Activated T-helper 9 cell treated with anti-CD3 and anti-CD28 coated beads, Interleukin-2, amount 50 U/mL, for 16 hours (primary cell): ENCODE measurements at places on chromosomes 13 and 19.

DNA sequence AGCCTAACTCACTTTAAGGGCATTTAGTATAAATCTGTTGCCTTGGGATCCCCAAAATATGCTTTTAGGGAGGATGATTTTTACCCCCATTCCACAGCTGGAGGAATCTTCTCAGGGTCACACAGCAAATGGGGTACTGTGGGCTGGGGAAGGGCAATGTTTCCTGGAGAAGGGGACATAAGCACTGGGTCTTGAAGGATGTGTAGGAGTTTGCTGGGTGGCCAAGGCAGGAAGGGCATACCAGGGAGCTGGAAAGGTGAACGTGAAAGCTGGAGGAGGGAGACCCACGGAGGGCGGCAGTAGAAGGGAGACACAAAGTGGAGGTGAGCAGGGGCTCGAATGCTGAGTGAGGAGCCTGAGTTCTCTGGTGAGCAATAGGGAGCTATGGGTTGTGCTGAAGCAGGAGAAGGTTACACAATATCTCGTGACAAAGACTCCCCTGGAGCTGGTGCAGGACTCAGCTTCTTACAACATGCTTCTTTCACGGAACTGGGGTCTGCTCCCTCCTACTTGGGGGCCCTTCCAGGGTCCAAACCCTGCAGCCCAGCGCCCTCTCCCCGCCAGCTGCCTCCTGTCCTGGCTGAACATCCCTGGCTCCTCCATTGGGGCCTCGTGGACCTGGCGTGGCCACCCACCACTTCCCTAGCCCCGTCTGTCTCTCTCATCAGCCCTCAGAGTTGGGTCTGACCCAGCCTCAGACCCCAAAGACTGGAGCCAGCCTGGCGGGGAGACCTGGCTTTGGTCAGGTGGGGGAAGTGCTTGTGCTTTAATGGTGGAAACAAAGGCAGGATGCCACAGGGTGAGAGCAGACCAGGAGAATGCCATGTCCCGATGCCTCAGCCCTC, 11.1 kb downstream of the CILP2 start:
- DNase-seq: no peak

- DNase-seq: no peak
Observed at GRCh38 chr19:16897856-16898161, 9.0 kb downstream of the F2RL3 start.

GRCh38 chr13:23991119-23991518, 93.8 kb upstream of the C1QTNF9B start:
- no peak for DNase-seq

DNA sequence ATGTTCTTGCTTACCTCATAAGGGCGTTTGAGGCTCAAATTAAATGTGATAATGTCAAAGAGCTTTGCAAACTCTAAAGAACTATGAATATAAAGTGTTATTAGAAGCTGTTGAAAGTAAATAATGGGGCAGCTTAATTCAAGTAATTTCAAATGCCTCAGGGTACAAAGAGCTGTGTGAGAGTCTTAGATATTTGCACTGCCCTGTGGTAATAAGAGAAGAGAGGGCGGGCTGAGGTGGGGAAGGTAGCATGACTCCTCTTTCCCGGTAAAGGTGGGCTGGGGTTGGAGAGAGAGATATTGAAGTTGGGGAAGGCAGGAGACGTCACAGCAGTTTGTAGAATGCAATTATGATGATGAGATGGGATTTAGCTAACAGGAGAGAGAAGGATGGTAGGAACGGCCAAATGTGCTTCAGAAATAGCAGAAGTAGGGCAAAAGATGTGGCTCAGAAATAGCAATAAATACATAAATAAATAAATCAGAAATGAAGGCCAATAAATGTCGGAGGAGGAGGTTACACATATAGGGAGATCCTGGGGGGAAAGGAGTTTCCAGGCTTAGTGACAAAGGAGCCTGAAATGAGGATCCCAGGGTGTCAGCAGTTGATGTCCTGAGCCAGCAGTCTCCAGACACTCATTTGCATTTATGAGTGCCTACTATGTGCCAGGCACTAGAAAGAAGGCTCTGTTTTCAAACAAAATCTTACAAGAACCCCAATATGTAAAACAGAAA, 35.7 kb upstream of the RCBTB2 start:
- no peak for DNase-seq

DNA sequence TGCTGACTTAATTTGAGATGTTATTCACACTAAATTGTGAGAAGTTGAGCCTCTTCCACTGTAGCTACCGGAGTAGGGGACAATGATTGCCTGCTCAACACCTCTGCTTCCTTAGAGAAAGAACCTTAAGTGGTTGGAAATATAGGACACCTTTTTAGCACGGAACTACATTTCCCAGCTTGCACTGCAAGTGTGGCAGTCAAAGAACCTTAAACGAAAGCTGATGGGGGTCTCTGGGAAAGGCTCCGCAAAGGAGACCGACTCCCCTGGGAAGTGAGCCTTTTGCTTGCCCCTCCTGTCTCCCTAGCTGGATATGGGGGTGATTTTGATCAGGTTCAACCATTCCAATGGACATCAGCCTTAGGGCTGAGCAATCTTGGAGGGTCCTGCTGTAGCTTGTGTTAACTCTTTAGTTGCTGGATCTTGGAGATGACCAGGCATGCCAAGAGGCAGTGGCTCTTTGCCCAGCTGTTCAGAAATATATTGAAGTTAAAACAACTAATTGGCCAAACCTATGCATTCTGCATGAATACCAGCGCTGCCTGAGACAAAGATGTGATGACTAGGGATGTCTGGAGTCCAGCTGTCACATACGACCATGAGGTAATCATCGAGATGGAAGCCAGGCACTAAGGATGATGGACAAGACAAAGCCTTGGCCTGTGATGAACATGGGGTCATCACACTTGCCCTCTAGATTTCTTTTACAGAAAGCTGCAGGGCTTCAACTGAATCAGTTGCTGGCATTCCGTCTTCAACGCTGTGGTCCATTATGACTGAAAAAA, 286.5 kb downstream of the FOXO1 start:
- no peak for DNase-seq

DNA sequence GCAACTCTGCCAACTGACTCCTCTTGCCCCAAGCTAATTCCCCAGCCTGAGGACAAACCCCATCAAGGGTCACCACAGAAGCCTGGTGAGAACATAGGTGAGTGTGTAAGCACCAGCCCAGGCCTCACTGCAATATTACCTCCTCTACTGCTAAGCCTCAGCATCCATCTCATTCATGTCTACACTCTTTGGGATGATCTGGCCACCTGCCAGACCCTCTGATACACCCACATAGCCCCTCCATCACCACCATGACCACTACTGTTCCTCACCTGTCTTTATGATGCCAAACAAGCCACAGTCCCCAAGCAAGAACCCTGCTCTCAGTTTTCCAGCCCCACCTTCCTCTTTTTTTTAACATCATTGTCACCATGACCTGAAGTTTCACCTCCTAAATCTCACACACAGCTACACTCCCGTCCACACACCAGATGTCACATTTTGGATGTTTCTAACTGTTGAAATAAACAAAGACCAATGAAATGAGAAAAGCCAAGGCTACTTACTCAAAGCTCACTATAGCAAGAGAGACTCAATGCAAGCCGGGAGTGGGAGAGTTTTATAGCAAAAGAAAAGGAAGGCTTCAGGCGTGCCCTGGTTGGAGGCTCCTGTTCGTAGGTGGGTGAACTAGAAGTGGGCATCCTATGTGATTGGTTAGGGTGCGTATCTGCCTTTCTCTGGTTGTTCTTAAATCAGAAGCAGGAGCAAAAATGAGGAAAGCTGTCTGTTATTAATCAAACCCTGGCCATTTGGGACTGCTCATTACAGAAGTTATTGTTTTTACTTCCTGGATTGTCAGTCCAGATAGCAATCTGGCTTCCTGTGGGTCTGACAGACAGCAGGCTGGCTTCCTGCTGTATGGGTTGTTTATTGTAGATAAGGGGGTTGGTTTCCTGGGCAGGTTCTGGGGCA, 2.0 kb downstream of the ZNF792 start:
- no peak for DNase-seq

GRCh38 chr19:1867349-1867724, 4.0 kb upstream of the KLF16 start:
- no peak for DNase-seq

- no peak for DNase-seq
Observed at GRCh38 chr19:32471811-32472210, 66.2 kb downstream of the DPY19L3 start.

DNA sequence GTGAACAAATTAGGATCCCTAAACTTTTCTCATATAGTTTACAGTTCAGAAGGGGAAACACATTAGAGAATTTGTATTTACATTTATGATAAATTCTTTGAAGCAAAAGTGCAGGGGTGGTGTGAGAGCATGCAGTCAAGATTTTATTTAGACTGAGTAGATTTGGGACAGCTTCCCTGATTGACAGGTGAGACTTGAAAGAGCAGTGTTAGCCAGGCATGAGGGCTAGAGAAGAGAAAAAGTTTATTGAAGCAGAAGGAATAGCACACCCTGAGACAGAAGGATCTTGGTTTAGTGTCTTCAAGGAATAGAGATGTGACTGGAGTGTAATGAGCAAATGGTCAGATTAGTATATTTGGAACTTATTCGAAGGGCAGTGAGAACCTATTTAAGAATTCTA, 50.5 kb downstream of the PDS5B start:
- DNase-seq: no peak

DNA sequence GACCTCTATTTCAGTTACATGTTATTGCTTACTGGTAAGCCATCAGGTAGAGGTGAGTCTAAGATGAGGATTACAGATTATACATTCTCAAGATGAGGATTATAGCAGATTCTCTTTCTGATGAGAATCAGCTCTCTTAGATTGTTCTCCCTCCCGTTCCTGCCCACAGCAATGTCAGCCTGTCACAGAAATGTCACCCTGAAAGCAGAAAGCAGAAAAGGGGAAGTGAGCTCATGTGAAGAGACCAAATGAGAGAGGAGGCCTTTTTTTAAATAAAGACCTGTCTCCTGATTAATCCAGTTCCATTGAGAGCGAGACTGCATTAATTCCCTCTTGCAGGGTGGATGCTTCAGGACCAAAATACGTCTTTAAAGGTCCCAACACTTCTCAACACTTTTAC, 445.6 kb downstream of the KCTD12 start:
- no peak for DNase-seq

DNA sequence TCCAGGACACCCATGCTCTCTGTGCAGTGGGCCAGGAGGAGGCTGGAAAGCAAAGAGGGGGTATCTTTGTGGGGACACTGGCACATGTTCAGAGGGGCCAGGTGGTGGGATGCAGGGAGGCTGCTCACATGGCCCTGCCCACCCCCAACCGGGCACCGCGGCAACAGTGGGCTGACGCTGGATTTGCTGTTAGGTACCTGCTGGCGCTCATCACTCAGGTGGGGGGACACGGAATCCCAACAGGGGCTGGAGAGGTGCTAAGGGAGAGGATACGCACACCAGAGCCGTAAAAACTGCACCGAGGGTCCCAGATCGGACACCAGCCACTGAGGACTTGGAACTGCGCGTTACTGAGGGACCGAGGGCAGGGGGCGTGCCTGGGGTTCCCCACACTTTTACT, 19.2 kb downstream of the AKAP8L start:
- DNase-seq: no peak

DNA sequence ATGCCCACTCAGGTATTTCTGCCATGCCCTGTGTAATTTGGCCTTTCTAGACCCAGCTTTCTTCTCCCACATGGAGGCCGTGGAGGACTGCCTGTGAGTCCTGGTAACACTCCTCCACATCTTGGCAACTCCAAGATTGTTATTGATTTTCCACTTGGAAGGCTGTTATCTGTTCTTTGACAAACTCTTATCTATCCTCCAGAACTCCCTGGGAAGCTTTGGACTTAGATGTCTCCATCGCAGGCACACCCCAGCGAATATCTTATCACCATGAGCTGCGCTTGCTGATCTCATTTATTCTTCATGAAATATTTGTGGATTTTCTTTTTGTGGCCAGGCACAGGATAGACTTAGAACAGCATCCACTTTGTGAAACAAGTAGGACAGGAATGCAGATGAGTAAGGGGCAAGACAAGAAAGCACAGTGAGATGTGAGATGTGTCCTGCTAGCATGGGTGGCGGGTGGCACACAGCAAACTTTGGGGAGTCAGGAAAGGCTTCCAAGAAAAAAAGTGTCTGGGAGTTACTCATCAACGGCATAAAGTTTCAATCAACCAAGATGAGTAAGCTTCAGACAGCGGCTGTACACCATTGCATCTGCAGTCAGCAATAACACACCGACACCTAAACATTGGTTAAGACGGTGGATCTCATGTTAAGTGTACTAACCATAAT, 84.5 kb upstream of the IRS2 start:
- DNase-seq: no peak

DNA sequence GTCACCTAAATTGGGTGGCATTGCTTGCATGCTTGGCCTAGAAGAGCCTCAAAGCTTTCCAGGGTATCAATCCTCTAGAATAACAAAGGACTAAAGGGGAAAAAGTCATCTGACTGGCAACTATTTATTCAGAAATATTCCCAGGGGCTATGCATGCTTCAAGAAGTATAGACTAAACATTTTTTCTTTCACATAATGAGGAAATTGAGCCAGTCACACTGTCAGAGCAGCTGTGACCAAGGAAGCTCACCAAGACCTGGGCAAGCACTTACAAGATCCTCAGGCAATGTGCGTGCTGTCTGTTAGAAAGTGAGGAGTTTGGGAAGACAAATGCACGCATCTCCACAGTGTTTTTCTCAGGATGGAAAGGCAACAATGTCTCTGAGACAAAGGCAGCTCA, 747.2 kb downstream of the DIAPH3 start:
- DNase-seq: no peak

DNA sequence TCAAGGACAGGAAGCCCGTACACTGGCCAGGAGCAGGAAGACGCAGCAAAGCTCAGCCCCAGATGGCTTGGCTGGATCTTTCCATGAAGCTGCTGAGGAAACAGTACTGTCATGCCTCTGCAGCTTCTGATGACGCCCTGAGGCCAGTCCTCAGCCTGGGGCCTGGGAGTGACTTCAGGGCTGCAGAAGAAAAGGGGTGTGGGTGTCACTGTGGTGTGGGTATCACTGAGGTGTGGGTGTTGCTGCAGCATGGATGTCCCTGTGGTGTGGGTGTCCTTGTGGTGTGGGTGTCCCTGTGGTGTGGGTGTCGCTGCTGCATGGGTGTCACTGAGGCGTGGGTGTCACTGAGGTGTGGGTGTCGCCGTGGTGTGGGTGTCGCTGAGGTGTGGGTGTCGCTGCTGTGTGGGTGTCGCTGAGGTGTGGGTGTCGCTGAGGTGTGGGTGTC, 12.0 kb upstream of the GAS6 start:
- no peak for DNase-seq

- peak; percentile 43 for DNase-seq
Observed at GRCh38 chr19:35268536-35269437, at the start of gene USF2. TSS of gene USF2 (plus strand) at chr19:35268962. CDS start at chr19:35269102, 140 bp downstream.

GRCh38 chr13:85738696-85739320, 60.4 kb downstream of the SLITRK6 start:
- no peak for DNase-seq

GRCh38 chr13:83352391-83352790, 529.9 kb downstream of the SLITRK1 start:
- no peak for DNase-seq

DNA sequence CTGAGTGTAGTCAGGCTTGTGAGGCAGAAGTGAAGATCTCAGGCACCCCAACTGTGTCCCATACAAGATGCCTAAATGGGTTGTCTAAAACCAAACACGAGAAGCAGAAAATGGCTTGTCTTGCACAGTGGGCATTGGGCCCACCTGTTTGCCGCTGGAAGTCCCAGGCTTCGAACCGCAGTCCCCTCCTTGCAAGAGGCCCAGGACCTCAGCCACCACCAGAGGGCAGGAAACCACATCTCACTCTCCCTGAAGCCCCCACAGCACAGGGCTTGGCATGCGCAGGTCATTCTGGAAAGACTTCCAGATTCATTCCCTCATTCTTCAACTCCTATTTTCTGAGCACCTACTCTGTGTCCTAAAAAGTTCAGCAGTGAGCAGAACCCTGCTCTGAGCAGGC, 973.7 kb downstream of the UQCRFS1 start:
- DNase-seq: no peak

- DNase-seq: no peak
Observed at GRCh38 chr13:79434556-79434955, 28.5 kb upstream of the RBM26 start.
